ENCODE measurements at places on chromosomes 16 and 17. TPM values are rescaled to one million over a fixed set of nuclear protein-coding genes. Genes with fewer than 3 reads are reported as not detected.

The TEX19 gene
- not detected for total RNA-seq

The TAT gene
- not detected for total RNA-seq

The MT1A gene
- total RNA-seq = 268 TPM

The KRT24 gene
- not detected for total RNA-seq

The C1QTNF8 gene
- total RNA-seq = not detected

The AMFR gene
- total RNA-seq = 87.7 TPM

The TPSAB1 gene
- total RNA-seq = 53.4 TPM

The DHX58 gene
- 5.7 TPM for total RNA-seq

The ST6GALNAC2 gene
- total RNA-seq = 6.9 TPM

The SPN gene
- total RNA-seq = 1.3 TPM

The NEK8 gene
- 2.9 TPM for total RNA-seq

The OR1F1 gene
- total RNA-seq = not detected

The ALOXE3 gene
- not detected for total RNA-seq

The SKAP1 gene
- 0.78 TPM for total RNA-seq

The TEKT5 gene
- total RNA-seq = not detected

Measured in body of pancreas (tissue), 4 donors.